ENCODE measurements at places on chromosomes 1 and 21. TPM values are rescaled to one million over a fixed set of nuclear protein-coding genes. Genes with fewer than 3 reads are reported as not detected.

CSF3R gene
- polyA plus RNA-seq: 2.9 TPM

CIART gene
- polyA plus RNA-seq: 15.0 TPM

GRCh38 chr1:7046891-7047290 is 261.6 kb downstream of the CAMTA1 start:
- no peaks in the 10 kb centered on the region for H3K4me1 ChIP-seq
- no peaks in the 10 kb centered on the region for H3K36me3 ChIP-seq
- no peaks in the 10 kb centered on the region for H3K27me3 ChIP-seq
- H3K27ac ChIP-seq: no peak overlapping the region
- no peak for DNase-seq

GRCh38 chr21:19123525-19123924 is 719.9 kb upstream of the TMPRSS15 start:
- no peaks in the 10 kb centered on the region for H3K36me3 ChIP-seq
- DNase-seq: no peak
- H3K4me3 ChIP-seq: no peak overlapping the region
- no peaks in the 10 kb centered on the region for H3K27me3 ChIP-seq
- H3K27ac ChIP-seq: no peak overlapping the region
- no peaks in the 10 kb centered on the region for H3K4me1 ChIP-seq

GRCh38 chr21:42118901-42119300 is 47.8 kb downstream of the UMODL1 start:
- H3K4me3 ChIP-seq: no peak overlapping the region
- no peak for DNase-seq
- H3K4me1 ChIP-seq: peaks cover 4% of the 10 kb centered on the region
- H3K36me3 ChIP-seq: no peaks in the 10 kb centered on the region
- no peak overlapping the region for H3K27ac ChIP-seq

DNA sequence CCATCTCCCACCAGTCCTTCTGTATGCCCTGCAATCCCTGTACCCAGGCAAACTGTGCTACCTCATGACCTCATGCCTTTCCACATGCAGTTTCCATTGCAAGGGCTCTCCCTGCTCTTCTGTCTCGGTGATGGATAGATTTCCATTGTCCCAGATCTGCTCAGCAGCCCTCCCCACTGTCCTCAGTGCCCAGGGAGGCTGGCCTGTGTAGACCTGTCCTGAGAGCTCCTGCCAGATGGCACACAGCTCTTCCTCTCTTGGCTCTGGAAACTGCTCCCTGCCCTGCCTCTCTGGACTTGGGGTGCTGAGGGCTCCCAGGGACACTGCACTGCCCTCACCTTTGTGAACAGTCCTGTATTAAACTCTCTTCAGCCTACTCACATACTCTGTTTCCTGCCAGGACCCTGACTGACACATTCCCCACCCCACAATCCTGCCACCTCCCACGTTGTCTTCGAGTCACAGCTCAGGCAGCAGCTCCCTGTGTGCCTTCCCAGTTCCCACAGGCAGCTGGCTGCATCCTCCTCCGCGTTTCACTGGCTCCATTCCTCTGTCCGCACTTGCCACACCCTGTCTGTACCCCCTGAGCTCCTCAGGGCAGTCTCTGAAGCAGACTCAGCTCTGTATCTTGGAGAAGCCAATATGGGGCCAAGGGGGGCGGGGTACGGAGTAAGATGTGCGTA is 57.0 kb downstream of the SPATA46 start:
- no peaks in the 10 kb centered on the region for H3K36me3 ChIP-seq
- DNase-seq: no peak
- H3K4me3 ChIP-seq: no peak overlapping the region
- no peak overlapping the region for H3K27ac ChIP-seq

DNA sequence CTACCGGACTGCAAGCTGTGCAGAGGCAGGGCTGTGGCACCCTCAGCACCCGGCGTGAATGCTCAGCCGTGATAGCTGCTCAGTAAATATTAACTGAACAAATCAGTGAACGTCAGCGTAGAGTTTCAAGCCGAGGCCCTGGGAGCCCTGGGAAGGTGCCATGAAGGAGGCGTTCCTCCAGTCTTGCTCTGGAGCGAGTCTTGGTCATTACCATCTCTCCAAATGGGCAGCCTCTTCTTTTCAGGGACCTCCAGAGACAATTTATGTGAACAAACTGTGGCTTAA is 449.2 kb downstream of the CAMTA1 start:
- no peaks in the 10 kb centered on the region for H3K4me1 ChIP-seq
- no peak for DNase-seq
- H3K27me3 ChIP-seq: no peaks in the 10 kb centered on the region
- no peak overlapping the region for H3K4me3 ChIP-seq

DNA sequence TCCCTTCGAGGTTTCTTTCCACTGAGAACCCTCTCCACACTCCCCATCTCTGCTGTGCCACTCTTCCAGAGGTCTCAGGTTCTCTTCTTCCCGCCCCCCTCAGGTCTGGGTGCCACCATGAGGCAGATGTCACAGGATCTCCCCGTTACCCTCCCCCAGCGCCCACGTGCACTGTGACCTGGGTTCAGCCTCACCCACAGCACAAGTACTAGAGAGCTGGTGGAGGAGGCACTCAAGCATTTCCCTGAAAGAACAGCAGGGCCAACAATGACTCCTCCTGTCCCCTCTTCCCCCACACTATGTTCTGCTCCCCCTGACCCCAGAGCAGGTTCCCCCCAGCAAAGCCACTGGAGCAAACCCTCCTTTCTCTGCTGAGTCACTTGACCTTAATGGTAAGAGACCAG is 14.3 kb downstream of the PLEKHA6 start:
- no peaks in the 10 kb centered on the region for H3K27me3 ChIP-seq
- peaks cover 20% of the 10 kb centered on the region for H3K4me1 ChIP-seq
- H3K4me3 ChIP-seq: no peak overlapping the region

- peaks cover 50% of the 10 kb centered on the region for H3K4me1 ChIP-seq
- H3K27ac ChIP-seq: peak overlapping the region; percentile 96
- H3K4me3 ChIP-seq: peak overlapping the region; percentile 4
- DNase-seq: peak; percentile 76
Observed at GRCh38 chr1:234980645-234981396, 147.8 kb downstream of the TOMM20 start.

DNA sequence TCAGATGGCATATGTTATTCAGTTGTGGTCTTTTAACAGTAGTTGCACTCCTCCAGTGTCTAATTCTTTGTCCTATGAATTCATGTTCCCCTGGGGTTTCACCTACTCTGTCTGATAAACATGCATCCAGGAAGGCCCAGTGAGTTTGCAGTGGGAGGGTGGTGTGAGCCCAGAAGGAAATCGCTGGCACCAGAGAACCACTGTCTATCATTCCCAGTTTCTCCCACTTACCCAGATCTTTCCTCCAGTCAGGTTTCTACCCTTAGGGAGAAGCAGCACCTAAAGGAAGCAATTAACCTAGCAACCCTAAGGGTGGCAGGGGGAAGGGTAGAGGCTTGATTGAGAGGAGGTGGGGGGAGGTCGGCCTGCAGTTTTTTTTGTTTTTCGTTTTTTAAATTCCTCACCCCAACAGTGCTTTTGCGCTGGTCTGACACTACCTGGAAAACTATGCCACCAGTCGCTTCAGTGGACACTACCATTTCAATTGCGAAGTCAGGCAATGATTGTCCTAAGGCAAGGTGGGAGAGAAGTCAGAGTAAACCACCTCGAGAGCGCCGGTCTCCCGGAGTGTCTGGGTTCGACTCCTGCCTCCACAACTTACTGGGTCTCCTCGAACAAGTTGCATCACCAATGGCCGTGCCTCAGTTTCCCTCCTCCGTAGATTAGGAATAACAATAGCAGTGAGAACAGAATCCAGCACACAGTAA is 766 bp upstream of the SLC44A3 start:
- H3K27me3 ChIP-seq: no peaks in the 10 kb centered on the region
- no peak overlapping the region for H3K27ac ChIP-seq
- peaks cover 10% of the 10 kb centered on the region for H3K4me1 ChIP-seq
- peak overlapping the region; percentile 64 for H3K4me3 ChIP-seq
- no peak for DNase-seq

Measured in heart left ventricle (tissue), 16 donors.